ENCODE measurements at places on chromosomes 7 and 10.

- no peak for DNase-seq
Measured at GRCh38 chr10:89238956-89239644, 12.5 kb downstream of the LIPA start.

DNA sequence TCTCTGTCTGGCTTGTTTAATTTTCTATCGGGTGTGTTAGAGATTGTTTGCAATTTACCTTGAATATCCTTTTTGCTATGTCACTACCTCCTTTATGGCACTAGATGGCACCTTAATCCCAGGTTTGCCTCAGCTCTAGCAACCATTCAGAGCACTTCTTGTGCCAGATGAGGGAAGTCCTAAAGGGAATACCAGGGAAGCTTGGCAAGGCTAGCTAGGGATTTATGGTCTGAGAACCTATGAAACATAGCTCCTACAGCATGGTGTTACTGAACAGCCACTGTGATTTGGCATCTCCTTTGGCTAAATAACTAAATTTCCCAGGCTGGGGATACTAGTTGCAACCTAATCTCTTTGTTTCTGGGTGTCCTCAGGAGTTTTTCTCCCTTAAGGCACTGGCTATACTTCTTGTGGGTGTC, 69.0 kb upstream of the VOPP1 start:
- peak; percentile 11 for DNase-seq

DNA sequence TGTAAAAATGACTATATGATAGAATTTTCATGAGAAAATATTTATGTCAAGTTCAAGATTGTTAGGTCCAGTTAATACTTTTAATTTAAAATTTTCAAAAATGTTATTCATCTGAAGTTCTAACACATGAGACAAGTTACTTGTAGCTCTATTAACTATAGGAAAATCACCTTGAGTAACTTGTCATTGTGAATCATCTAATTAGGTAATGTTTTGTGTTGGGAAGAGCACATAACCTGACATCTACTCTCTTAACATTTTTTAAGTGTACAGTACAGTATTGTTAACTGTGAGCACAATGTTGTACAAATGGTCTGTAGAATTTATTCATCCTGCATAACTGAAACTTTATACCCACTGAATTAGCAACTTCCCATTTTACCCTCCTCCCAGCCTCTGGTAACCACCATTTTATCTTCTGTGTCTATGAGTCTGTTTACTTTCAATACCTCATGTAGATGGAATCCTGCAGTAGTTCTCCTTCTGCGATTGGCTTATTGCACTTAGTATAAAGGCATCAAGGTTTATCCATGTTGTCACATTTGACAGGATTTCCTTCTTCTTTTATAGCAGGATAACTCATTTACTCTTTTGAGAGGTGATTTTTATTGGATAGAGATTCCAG, 54.6 kb downstream of the ARL4A start:
- DNase-seq = no peak

GRCh38 chr10:15742836-15743235, 23.1 kb upstream of the ITGA8 start:
- DNase-seq = no peak

DNA sequence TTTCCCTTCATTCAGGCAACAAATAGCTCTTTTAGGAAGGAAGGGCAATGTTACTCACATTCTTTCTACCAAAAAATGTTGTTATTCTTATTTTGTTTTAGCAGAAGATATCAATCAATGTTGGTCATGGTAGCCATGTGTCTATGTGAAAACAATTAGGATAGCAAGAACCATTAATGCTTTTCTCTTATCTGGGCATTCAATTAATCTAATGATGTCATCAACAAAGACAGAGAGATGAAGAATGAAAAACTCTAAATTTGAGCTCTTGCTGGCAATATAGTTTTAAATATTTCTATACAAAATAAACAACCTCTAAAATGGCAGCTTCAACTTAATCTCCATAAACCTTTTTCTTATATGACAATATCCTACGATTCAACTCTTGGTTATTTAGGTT, 353.7 kb upstream of the ANKRD30A start:
- DNase-seq = no peak

DNA sequence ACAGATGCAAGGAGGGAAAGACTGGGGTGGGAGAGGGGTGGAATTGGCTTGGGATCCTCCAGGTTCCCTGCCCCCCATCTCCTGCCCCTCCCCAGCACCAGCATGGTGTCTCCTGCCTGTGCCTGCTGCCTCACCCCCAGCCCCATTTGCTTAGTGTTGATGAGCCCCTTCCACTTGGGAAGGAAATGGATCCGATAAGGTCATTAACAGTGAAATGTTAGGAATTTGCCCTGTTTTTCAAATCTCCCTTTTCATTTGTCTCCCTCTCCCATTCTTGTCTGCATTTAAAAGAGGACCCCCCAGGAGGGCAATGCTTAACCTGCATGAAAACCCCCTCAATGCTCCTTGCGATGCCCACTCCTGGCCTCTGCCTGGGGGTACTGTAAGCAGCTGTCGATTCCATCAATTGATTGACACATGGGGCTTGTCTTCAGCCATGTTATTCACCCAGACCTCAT, 51.5 kb downstream of the HK1 start:
- no peak for DNase-seq

GRCh38 chr7:87218796-87219544, 562 bp downstream of the TMEM243 start:
- no peak for DNase-seq

- DNase-seq = peak; percentile 39
Measured at GRCh38 chr7:6636741-6637543, at the start of gene ZNF316. TSS of gene ZNF316 (plus strand) at chr7:6637318. CDS start at chr7:6642410, 5,092 bp downstream.

- DNase-seq = no peak
Measured at GRCh38 chr7:99031496-99031895, 112.4 kb downstream of the SMURF1 start.

DNA sequence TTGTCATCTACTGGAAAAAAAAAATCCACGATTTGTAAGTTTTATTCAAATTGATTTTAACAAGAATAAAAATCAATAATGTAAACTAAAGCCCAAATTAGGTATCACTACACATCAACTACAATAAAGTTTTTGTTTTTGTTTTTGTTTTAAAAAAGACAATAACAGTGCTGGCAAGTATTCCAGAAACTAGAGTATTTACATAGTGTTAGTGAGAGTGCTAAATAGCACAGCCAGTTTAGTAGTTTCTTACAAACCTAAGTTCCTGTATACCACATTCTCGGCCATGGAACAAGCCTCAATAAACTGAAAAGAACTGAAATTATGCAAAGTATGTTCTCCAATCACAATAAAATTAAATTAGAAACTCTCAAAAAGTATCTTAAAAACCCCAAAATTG, 8.1 kb downstream of the ARHGAP12 start:
- DNase-seq = no peak

DNA sequence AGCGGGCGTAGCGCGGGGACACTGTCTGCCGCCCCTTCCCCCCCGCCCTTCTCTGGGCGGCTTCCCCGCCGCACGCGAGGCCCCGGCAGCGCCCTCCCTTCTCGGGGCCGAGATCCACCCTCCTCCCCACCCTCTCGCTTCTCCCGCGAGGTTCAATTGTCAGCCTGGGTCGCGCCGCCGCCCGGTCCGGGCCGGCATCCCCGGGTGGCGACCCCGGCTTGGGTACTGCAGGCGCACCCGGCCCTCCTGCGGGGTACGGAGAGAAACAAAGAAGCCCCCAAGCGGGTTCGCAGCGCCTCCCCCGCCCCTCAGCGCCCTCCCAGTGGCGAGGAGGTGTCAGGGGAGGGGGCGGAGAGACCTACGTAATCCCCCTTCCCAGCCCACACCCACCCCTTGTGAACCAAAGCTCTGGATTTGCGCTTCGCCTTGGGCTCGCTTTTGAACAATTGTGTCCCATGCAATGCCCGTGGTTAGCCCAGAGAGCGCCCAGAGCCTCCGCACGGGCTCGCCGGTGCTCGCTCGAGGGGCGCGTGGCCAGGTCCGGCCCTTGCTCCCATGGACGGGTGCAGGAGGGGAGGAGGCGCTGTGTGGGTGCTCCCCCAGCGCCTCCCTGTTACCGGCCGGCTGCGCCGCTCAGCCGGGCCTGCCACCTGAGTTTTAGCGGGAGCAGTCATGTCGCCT, 634 bp downstream of the HECW1 start:
- no peak for DNase-seq

- DNase-seq = no peak
Measured at GRCh38 chr10:24929056-24929544, 23.3 kb downstream of the PRTFDC1 start.

- DNase-seq = no peak
Measured at GRCh38 chr10:21078410-21079329, 181.6 kb upstream of the NEBL start.

GRCh38 chr7:91182819-91183764, 81.1 kb upstream of the FZD1 start:
- DNase-seq = no peak

DNA sequence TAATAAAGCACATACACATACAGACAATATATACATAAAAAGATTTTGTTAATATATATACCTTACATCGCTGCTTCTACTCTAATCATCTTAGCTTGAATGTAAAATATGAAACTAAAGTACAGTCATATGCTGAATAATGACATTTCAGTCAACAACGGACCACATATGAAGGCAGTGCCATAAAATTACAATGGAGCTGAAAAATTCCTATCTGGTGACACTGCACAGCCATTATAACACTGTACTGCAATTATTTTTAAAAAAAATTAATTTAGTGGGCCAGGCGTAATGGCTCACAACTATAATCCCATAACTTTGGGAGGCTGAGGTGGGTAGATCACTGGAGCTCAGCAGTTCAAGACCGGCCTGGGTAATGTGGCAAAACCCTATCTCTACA, 122.3 kb downstream of the JMJD1C start:
- DNase-seq = no peak

GRCh38 chr10:131259535-131259934, 52.0 kb downstream of the TCERG1L start:
- no peak for DNase-seq

DNA sequence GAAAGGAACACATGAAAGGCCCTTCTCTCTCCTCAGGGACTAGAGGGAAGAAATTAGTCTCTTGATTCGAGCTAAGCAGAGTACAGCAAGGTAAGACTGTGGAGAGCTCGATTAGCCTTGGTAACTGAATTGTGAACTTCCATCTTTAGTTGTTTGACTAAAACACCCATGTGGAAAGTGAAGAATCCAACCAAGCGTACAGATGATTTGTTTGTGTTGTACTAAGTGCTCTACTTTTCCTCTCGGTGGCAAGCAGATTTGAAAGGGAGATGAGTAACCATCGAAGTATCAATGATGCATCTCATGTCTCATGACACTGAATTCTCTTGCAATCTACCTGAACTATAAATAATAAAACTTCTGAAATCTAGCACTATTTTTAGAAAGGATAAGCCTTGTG, 80.7 kb downstream of the FZD1 start:
- no peak for DNase-seq

DNA sequence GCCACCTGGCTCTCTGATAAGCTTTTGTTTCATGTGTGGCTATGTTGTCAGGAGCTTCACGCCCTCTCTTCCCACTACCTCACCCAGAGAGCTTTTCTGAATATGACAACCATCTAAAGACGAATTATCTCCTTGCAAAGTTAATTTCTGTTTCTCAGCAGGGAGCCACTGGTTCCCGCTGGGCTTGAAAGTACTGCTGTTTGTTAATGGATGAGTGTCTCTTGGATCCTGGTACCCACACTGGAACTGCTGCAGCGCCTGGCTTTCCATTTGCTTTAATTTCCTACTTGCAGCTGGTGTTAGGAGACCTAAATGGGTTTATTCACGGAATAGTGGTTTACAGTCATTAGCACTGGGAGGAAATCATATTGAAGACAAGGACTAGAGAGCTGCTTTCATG, 267.9 kb upstream of the LRGUK start:
- DNase-seq = no peak

GRCh38 chr7:142499635-142500034, 241.8 kb upstream of the PRSS58 start:
- no peak for DNase-seq

DNA sequence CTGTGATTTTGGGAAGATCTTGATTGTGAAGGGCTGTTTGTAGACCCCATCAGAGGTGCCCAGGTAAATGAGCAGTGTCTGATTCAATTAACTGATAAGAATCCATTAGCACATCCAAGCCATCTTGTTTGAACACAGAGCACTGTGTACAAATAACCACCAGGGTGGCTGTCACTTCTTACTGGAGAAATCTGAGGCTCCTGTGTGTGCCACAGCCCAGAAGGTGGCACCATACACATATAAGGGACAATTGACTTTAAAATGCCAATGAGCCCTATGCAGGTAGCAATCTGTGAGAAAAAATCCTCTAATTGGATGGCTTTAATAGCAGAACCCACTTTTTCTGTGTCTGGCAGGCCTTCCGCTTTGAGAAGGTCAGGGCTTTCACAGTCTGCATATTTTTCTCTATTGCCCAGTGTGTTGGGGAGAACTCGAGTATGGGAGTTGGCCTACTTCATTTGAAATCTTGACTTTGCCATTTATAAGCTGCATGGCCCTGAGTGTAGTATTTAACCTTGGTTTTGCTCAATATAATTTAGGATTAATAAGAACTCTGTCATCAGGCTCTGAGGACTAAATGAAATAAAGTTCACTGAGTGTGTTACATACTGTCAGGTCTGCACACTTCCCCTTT, 517.4 kb downstream of the CCSER2 start:
- DNase-seq = no peak

DNA sequence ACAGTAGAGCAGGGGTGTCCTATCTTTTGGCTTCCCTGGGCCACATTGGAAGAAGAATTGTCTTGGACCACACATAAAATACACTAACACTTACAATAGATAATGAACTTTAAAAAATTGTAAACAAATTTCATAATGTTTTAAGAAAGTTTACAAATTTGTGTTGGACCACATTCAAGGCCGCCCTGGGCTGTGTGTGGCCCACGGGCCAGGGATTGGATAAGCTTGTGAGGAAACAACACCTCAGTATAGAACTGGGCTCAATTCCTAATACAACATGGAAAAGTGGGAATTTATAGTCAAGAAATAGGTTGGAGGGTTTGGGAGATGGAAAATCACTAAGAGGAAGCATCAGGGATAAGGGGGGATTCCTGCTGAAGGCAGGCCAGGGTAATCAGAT, 17.7 kb downstream of the ZNF277 start:
- DNase-seq = no peak

DNA sequence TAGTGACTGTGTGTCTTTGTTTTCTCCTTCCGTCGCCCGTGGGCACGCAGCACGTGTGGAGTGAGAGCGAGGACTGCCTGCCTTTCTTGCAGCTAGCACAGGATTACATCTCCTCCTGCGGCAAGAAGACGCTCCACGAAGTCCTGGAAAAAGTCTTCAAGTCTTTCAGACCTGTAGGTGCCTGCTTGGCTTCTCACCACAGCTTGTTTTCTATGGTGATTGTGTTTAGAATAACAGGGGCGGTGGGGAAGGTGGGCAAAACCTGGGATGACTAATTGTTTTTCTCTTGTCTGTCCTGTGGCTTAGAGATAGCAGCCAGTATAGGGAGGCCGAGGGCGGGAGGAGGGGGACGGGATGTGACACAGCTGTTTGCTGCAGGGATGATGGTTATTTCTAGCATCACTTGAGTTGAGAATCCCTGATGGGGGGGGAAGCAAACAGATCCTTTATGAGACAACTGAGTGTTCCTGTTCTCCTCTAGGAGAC, 11.4 kb downstream of the MTURN start:
- no peak for DNase-seq

GRCh38 chr7:150307129-150307528, 16.0 kb upstream of the LRRC61 start:
- DNase-seq = no peak

GRCh38 chr10:103859161-103860086, 4.0 kb upstream of the SH3PXD2A start:
- DNase-seq = peak; percentile 32
